ENCODE measurements at places on chromosomes 6 and 20. TPM values are rescaled to one million over a fixed set of nuclear protein-coding genes. Genes with fewer than 3 reads are reported as not detected.

Gene EZR
- 101 TPM for total RNA-seq

Gene ZNF391
- total RNA-seq: 1.8 TPM

Gene POM121L2
- total RNA-seq: not detected

Gene HLA-F
- total RNA-seq: 104 TPM

Gene DNAAF9
- 19.6 TPM for total RNA-seq

Gene GSTA3
- not detected for total RNA-seq

Gene OPRL1
- 0.34 TPM for total RNA-seq

Gene RSPO3
- 0.67 TPM for total RNA-seq

Gene PCIF1
- 12.7 TPM for total RNA-seq

Gene ADAM33
- total RNA-seq: under 0.01 TPM

Gene TSPO2
- not detected for total RNA-seq

Gene TCP11
- total RNA-seq: not detected

Gene SLC22A16
- 0.15 TPM for total RNA-seq

Gene PLEKHG1
- 6.2 TPM for total RNA-seq

Gene CCN2
- total RNA-seq: 2.0 TPM

Gene SYNE1
- total RNA-seq: 67.6 TPM

Gene USP49
- 2.8 TPM for total RNA-seq

Gene OR2H1
- total RNA-seq: not detected

Gene RBPJL
- total RNA-seq: not detected

Gene AVP
- total RNA-seq: not detected

Gene FGD2
- total RNA-seq: not detected

Gene ELOVL4
- total RNA-seq: 3.7 TPM

Gene ANGPT4
- total RNA-seq: not detected

Gene IRF4
- 204 TPM for total RNA-seq

Gene CAGE1
- 0.15 TPM for total RNA-seq

Gene SLC22A1
- 0.33 TPM for total RNA-seq

Gene HLA-DRA
- 22.1 TPM for total RNA-seq

Gene HEY2
- not detected for total RNA-seq

Gene SPATA25
- 1.1 TPM for total RNA-seq

Gene CCDC167
- 33.0 TPM for total RNA-seq

Gene CCN5
- 1.1 TPM for total RNA-seq

Gene RIMS4
- total RNA-seq: not detected

Gene GTPBP2
- 67.9 TPM for total RNA-seq

Gene CYB5R4
- total RNA-seq: 10.0 TPM

Gene PSMG4
- total RNA-seq: 28.6 TPM

Gene SEMG1
- total RNA-seq: not detected

Gene MCHR2
- not detected for total RNA-seq

Gene JPH2
- 0.15 TPM for total RNA-seq

Gene RNF39
- not detected for total RNA-seq

Gene LRFN2
- total RNA-seq: not detected

Gene LINC00237
- not detected for total RNA-seq

Gene C20orf144
- 0.33 TPM for total RNA-seq

Gene HLA-DQB1
- total RNA-seq: 1.7 TPM

Gene TFAP2C
- total RNA-seq: 1.7 TPM

Gene ABHD16B
- not detected for total RNA-seq

Gene SLC17A9
- 5.3 TPM for total RNA-seq

Gene HLA-DPA1
- total RNA-seq: 42.0 TPM

Gene GPR6
- total RNA-seq: not detected

Gene HSPA1A
- 144 TPM for total RNA-seq

Gene FAM217A
- not detected for total RNA-seq

Gene AIG1
- total RNA-seq: 15.7 TPM

Gene METTL24
- not detected for total RNA-seq

Gene PAK1IP1
- total RNA-seq: 24.7 TPM

Gene DDRGK1
- 41.3 TPM for total RNA-seq

Gene DSN1
- total RNA-seq: 19.3 TPM

Gene DEFB132
- not detected for total RNA-seq
